ENCODE measurements at places on chromosomes 3 and 15. TPM values are rescaled to one million over a fixed set of nuclear protein-coding genes. Genes with fewer than 3 reads are reported as not detected.

- DNase-seq, result no peak
Measured at GRCh38 chr15:23647421-23648370, at the start of gene MAGEL2. TSS of gene MAGEL2 (minus strand) at chr15:23647867. CDS start at chr15:23647742, 125 bp downstream.

DNA sequence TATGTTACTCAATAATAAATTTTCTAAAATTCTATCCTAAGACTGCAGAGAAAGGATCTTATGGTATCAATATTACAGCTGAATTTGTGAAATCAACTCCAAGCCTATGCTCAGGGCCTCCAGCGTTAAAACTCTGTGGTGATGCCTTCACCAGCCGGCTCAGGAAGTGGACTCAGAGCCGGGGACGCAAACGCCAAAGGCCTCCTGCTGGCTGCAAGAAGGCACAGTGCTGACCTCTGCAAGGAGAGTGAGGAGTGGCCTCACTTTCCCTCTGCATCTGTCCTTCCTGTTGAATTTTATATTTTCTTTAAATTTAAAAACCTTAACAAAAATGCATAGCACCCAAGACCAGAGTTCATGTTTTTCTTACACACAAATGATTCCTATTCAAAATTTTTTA lies 48.5 kb downstream of the HERC2 start:
- DNase-seq, result no peak

GRCh38 chr3:19547665-19548464 lies 386.2 kb downstream of the EFHB start:
- DNase-seq, result no peak

GRCh38 chr15:40763801-40764628 lies at the start of gene GCHFR:
TSS of gene GCHFR (plus strand) at chr15:40764068. CDS start at chr15:40764181, 113 bp downstream.
- peak; percentile 90 for DNase-seq

DNA sequence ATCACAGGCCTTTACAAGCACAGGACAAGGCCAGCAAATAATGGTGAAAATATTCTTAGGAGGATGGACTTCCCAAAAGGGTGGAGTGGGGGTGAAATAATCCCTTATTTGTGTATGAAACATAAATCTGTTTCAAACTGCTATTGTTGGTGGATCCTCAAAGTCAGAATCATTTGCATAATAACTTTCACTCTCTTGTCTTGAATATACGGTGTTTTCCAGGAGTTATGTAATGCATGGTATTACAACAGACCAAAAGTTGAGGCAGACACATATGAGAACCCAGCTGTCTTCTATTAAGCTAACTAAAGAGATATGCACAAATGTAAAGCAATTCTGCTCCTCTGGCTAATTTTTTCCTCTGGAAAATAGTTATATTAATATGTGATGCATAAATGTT lies 57.7 kb downstream of the PRTG start:
- DNase-seq, result no peak

The CCR1 gene
- 1.9 TPM for total RNA-seq

Measured in transverse colon (tissue), 4 donors.